Right kidney (tissue), 9 donors: ENCODE measurements at places on chromosomes 2 and 18.

GRCh38 chr2:206442833-206443734, at the start of gene ADAM23:
Gene ADAM23, plus strand, starts transcription at chr2:206443532. Its CDS starts 335 bp downstream, at chr2:206443867.
- peak; percentile 52 for DNase-seq

DNA sequence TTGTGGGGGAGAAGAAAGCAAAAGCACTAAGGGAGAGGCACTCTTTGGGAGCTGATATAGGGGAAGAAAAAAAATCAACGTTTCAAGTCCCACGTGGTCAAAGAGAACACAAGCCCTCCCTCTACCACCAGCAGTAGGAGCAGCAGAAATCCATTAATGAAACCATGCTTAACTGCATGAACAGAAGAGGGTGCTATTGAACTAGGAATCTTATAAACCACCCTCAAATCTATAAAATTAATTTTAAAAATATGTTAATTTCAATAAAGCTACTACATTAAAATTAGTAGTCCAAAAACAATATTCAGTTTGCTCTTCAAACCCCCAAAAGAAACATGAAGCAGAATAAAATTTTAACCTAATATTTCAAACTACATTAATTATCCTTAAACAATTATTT, 147.8 kb downstream of the TMEM18 start:
- DNase-seq, result no peak

DNA sequence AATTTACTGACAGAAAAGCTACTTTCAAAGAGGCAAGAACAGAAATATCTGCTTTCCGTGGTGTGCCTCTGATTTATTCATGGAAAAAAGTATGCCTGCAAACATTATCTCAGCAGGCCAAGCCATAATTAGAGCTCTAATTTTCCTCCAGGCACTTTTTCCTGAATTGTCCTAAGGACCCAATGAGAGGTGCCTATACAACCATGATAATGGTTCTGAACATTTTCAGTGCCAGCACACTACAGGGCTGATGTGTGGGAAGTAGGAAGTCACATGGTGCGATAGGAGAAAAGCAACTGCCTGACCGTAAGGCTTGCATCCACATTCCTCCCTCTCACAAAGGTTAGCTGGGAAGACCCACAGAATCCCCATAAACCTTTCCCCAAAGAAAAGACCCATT, 45.9 kb upstream of the EGR4 start:
- DNase-seq, result no peak

- DNase-seq, result no peak
Observed at GRCh38 chr2:101388232-101388631, 929 bp upstream of the CREG2 start.

DNA sequence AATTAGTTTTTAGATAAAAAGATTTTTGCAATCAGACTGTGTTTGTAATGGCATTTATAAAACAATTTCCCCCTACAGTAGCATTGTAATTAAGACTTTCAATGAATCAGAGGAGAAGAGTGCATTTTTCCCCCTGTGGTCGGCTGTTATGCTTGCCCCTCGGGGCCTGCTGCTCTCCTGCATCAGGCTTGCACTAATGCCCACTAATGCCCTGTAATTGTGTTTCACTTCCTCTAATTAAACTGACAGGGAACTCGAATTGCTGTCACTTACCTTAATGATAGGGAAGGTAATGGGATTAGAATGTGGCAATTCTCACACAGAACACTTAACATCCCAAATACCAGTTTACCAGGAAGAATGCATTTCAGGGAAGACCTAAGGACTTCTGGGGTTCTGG, 61.2 kb upstream of the LRRTM1 start:
- no peak for DNase-seq

GRCh38 chr2:64054161-64054915, 35.1 kb upstream of the VPS54 start:
- DNase-seq, result no peak

DNA sequence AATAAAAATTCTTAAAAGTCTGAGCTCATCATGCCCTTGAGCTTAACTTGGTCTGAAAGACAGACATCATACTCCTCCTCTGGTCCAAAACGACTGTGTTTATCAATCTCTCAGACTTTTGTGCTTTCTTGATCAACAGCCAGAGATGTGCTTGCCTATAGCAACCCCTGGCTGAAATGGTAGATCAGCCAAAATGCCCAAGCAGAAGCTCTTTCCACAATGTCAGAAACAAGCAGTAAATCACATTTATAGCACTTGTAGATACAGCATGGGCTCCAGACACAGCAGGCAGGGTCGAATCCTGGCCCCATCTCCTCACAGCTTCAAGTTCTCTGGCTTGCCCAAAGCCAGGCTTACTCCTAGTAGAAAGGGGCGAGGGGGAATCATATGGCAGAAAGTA, 110.4 kb upstream of the FOSL2 start:
- DNase-seq, result no peak

DNA sequence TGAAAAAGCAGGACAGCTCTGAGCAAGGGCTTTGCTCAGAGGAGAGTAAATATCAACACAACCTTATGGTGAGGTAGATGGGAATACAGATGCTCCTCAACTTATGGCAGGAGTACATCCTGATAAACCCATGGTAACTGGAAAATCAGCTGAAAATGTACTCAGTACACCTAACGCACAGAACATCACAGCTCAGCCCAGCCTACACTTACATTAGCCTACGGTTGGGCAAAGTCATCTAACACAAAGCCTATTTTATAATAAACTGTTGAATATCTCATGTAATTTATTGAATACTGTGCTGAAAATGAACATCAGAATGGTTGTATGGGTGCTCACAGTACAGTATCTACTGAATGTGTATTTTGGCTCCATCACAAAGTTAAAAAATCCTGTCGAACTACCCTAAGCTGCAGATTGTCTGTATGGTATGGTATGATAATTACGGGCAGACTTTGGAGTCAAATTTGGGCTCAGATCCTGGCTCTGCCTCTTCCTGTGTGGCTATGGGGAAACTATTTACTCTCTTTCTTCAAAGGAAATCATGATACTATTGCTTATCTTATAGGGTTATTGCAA, 120.3 kb upstream of the LYPD1 start:
- DNase-seq, result no peak

DNA sequence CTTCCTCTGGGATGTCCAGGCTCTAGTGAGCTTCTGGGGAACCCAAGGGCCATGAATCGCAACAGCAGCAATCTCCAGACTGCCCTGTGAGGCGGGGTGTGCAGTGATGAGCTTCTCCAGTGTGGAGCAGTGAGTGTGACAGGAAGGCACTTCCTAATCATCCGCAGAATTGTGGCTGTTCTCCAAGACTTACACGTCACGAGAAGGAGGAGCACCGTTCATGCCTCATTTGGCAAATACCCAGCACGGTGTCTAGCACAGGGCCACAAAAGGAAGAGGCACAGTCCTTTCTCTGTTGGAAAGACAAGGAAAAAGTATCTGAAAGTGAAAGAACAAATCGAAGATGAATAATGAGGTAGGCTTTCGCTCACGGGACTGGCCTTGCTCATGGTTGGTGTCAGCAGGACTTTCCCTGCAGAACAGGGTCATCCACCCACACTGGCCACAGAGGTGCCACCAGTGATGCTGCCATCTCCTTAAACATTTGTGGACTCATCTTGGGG, 125.1 kb upstream of the HAAO start:
- DNase-seq, result no peak

GRCh38 chr2:64750001-64750816, 96.5 kb upstream of the SERTAD2 start:
- peak; percentile 94 for DNase-seq

DNA sequence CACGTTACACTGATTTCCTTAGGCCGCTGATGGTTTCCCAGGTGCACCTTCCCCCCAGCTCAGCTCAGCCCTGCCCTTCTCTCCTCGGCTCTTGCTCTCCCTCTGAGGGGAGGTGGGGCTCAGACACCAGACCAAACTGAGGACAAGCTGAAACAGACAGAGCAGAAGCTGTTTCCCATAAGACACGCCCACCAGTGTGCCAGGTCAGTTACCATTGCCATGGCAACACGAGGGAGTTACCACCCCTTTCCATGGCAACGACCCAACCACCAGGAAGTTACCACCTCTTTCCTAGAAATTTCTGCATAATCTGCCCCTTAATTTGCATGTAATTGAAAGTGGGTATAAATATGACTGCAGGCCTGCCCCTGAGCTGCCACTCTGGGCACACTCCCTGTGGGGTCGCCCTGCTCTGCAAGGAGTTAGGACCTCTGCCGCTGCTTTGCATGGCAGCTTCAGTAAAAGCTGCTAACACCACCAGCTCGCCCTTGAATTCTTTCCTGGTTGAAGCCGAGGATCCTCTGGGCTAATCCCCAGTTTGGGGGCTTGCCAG, 120.9 kb upstream of the SMIM21 start:
- DNase-seq, result peak; percentile 18

- no peak for DNase-seq
Observed at GRCh38 chr2:84231478-84231877, 227.6 kb downstream of the SUCLG1 start.

DNA sequence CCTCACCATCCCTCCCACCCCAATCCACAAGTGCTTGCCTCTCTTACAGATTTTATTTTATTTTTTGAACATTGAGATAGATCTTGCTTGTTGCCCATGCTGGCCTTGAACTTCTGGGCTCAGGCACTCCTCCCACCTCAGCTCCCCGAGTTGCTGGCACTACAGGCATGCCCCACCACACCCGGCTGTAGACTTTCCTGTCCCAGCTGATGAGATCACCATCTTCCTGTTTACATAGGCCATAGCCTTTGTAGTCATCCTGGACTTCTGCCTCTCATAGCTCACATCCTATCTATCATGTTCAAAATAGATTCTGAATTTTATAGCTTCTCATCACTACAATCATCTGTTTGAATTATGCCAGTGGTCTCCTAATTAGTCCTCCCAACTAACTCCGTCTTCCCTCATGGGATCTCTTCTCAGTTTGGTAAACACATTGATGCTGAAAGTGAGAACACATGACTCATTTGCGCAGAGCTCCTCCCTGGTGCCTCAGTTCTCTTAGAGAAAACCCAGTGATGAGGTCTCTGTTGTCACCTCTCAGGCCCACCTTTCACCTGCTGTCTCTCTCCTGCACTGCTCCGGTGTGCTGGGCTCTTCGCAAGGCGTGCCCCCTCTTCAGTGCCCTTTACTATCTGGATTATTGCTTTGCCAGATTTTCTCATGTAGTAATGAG, 243.0 kb downstream of the ZNF407 start:
- no peak for DNase-seq

GRCh38 chr18:50171406-50171805, 23.5 kb downstream of the MYO5B start:
- DNase-seq, result no peak

- no peak for DNase-seq
Observed at GRCh38 chr18:45793264-45793965, 32.1 kb upstream of the SIGLEC15 start.

DNA sequence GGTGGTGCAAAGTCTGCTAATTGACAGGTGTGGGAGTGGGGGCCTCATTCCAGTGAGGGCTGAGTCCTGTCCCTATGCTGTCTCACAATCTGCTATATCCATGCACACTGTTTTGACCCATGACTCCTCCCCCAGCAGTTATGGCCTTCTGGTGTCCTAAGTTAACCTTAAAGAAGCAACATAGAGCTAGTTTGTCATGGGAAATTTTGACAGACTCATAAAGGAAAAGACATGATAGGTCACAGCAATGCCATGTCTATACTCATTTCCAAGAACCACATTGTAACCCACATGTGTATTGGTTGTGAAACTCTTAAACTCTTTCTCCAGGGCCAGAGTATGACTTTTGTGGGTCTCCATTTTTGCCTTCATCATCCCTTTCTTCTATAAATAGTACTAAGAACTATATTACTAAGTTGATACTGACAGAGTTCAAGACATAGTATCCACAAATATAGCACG, 78.2 kb upstream of the SLC1A4 start:
- DNase-seq, result no peak

DNA sequence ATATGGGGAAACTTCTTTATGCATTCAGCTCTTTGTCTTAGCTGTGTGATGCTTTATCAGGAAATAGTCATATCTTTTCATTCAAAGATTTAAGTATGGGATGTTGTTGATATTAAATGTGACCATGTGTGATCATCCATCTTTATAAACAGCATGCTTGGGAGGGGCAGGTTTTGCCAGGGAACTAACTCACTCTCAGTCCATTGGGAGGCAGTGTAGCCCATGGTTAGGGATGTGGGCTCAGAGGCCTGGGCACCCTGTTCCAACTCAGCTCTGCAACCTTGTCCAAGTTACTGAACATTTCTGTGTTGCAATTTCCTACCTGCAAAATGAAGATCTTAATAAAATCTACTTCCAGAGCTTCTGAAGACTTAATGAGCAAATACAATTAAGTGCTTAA, 92.0 kb upstream of the BCL2L11 start:
- DNase-seq, result no peak

DNA sequence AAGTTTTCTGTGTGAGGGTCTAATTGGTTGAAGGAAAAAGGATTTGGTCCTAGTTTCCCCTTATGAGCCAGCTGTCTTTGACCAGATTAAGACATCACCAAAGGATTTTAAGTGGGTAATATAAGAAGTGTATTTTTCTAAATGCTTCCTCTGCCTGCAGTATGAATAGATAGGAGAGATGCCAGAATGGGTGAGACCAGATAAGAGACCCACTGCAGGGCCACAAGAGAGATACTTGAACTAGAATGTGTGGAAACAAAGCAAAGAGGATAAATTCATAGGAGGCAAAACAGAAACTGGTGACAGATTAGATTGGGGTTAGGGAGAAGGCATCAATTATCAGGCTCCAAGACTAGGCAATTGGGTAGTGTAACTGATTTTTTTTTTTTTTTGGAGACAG, 1.1 kb upstream of the HDHD2 start:
- no peak for DNase-seq

DNA sequence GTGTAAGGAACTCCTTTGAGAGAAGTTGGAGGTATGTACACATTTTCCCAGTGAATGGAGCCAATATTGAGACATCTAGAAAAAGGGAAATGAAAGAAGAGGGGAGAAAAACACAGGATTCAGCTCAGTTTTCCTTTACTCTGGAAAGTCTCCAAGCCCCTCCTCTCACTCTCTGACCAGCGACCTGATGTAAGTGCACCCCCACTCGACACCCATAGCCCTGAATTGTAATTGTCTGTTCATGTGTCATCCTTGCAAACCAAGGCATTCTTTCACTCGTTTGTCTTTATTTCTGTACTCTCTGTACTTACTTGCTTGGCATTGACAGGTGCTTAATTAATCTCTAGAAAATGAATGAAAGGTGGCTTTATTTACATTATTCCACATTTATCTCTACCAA, 55.7 kb upstream of the CTAGE1 start:
- no peak for DNase-seq

- no peak for DNase-seq
Observed at GRCh38 chr2:99571533-99571932, 81.7 kb upstream of the REV1 start.

GRCh38 chr2:222305516-222306392, 7.0 kb upstream of the PAX3 start:
- peak; percentile 74 for DNase-seq

DNA sequence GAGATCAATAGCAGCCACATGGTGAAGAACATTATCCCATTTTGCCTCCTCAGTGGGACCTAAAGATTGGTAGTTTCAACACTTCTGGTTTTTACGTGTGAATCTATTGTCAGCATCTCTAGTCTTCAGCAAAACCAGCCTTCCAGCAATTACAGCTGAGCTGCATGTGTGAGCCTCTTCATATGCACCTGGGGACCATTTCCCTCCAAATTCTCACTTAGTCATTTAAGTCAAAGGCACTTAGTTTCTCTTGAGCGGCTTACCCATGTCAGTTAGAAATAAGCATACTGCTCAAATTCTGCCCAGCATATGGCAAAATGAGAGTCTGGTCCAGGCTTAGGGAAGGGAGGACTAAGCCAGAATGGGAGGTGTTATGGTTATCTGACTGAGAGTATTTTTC, 99.7 kb upstream of the NXPH2 start:
- DNase-seq, result no peak
